PC-9 (cell line): ENCODE measurements at places on chromosomes 3 and 15.

- H3K27ac ChIP-seq = no peak overlapping the region
- no peak overlapping the region for H3K4me3 ChIP-seq
Measured at GRCh38 chr15:78364233-78364632, 24.1 kb downstream of the CRABP1 start.

DNA sequence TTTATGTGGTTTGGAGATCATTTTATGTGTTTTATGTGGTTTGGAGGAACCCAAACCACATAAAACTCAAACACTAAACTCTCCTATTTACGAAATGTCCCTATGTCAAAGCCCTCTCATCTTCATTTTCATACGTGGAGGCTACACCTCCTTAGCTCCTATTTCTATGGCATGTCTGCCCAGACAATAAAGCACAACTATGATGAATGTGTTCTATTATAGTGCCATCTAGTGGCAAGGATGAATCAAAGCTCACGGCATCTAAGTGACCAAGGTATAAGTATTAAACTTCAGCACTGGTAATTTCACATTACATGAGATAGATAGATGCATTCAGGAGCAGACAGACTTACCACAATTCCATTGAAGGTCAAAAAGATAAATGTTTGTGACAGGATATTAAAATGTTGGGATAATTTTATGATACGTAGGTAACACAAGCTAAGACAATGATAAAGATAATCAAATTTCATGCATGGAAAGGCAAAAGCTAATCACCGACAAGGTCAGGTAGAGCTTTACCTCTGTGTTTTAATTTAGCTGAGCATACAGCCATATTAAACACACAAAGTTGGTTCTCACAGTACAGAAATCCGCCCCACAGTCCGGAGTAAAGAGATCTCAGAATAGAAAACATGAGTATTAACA lies 130.6 kb upstream of the FHIT start:
- H3K27me3 ChIP-seq = no peaks in the 10 kb centered on the region
- H3K4me1 ChIP-seq = no peaks in the 10 kb centered on the region
- H3K4me3 ChIP-seq = no peak overlapping the region
- H3K36me3 ChIP-seq = no peaks in the 10 kb centered on the region

DNA sequence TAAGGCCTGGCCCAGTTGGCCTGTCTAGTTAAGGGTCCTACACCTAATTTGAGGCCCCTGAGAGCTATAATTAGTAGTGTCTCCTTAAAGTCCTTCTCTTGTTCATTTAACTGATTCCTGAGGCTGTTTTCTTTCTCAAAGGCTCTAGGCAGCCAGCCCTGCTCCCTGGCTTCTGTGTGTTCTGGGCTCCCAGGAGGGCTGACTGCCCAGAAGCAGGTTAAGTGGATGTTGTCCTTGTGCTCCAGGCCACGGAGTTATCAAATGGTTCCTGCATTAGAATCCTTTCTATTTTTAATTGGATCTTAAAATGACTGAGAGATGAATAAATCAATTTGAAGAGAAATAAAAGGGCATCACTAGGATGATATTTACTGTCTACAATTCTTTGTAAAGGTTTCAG lies 140.0 kb downstream of the SNRK start:
- no peak for DNase-seq
- H3K27ac ChIP-seq = no peak overlapping the region
- H3K27me3 ChIP-seq = no peaks in the 10 kb centered on the region
- no peak overlapping the region for H3K4me3 ChIP-seq
- H3K36me3 ChIP-seq = no peaks in the 10 kb centered on the region

- H3K4me3 ChIP-seq = no peak overlapping the region
- no peaks in the 10 kb centered on the region for H3K36me3 ChIP-seq
- H3K27ac ChIP-seq = no peak overlapping the region
- H3K27me3 ChIP-seq = no peaks in the 10 kb centered on the region
Measured at GRCh38 chr15:41794081-41794480, 19.8 kb downstream of the MAPKBP1 start.
